Muscle of leg (tissue), 16 donors: ENCODE measurements at places on chromosomes 13 and 19.
A peak's percentile ranks its signal among the peaks of the same experiment; 100 is the strongest.

GRCh38 chr13:44576351-44577235 is 463 bp upstream of the TSC22D1 start:
- DNase-seq = no peak

DNA sequence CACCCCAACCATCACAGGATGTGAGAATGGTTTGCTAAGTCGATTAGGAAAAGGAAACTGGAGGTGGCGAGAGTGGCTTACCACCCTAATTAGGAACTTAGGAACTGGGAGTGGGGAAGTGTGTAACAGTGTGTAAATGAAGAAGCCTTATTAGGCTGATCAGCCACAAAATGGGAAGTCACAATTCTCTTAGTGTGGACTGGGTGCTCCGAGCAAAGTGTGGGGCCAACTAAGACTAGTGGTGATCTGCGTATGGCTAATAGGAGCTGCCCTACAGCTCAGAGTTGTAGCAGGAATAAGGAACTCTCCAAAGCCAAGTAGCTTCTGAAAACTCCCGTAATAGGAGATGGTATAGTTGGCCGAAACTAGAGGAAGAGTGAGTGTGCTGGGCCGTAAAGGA is 7.6 kb downstream of the SIGLEC11 start:
- DNase-seq = peak; percentile 33

- DNase-seq = no peak
These were observed 5.8 kb downstream of the ZNF221 start for GRCh38 chr19:43956827-43957226.

GRCh38 chr13:25281193-25281934 is 5.9 kb downstream of the MTMR6 start:
- DNase-seq = no peak

- DNase-seq = no peak
These were observed 301.0 kb downstream of the NDFIP2 start for GRCh38 chr13:79781829-79782540.
